Stimulated activated CD4-positive, alpha-beta T cell treated with anti-CD3 and anti-CD28 coated beads, TNF-alpha, amount 100 ng/mL, for 48 hours (primary cell): ENCODE measurements at places on chromosomes 7 and 10.

GRCh38 chr10:43260117-43260761, 6.6 kb downstream of the RASGEF1A start:
- DNase-seq = no peak

- DNase-seq = no peak
Observed at GRCh38 chr10:8048281-8049008, 6.0 kb upstream of the GATA3 start.

DNA sequence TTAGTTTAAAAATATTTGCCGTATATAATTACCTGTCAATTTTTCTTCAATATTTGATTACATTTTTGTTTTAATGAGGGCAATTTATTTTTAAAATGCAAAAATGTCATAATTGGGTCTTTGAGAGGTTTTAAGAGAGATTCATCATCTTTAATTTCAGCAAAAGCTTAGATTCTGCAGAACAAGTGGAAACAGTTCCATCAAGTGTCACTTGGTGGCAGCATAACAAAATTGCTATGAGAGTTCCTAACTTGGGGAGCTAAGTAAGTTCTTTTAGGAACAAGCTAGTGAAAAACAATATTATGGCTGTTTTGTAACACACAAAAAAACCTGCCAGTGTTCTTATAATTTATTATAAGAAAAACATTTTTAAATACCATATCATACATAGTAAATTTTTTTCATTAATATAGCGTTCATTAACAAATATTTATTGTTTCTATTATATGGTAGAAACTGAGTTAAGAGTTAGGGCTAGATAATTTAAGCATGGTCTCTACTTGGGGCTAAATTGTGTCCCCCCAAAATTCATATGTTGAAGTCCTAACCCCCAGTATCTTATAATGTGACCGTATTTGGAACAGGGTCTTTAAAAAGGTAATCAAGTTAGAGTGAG, 155.2 kb downstream of the MAGI2 start:
- DNase-seq = no peak

GRCh38 chr10:21532694-21533466, 1.2 kb upstream of the MLLT10 start:
- no peak for DNase-seq

- no peak for DNase-seq
Observed at GRCh38 chr10:112919721-112920120, 30.3 kb upstream of the TCF7L2 start.

GRCh38 chr10:49512121-49512809, 26.7 kb downstream of the ERCC6 start:
- no peak for DNase-seq

DNA sequence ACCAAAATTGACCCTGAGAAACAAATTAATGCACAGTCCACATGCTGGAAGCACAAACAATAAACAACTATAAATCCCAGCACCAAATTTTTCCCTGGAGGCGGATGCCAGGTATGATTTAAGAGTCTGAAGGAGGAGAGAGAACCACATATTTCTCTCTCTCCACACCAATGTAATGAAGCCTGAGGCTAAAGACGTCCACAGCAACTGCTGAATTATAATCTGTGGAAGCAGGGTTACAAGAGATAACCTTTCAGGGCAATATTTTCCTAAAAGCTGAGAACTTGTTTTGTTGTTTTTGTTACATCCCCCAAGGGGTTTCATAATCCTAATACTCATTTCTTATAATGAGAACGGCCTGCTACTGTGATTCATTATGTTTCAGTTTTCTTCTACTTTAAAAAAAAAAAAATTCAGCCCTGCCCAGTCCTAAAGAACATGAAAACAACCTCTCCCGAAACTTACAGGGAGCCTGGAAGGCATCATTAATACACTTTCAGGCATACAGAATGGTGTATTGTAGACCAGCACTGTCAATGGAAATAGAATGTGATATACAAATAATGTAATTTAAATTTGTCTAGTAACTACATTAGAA, 48.5 kb upstream of the ABLIM1 start:
- DNase-seq = no peak

DNA sequence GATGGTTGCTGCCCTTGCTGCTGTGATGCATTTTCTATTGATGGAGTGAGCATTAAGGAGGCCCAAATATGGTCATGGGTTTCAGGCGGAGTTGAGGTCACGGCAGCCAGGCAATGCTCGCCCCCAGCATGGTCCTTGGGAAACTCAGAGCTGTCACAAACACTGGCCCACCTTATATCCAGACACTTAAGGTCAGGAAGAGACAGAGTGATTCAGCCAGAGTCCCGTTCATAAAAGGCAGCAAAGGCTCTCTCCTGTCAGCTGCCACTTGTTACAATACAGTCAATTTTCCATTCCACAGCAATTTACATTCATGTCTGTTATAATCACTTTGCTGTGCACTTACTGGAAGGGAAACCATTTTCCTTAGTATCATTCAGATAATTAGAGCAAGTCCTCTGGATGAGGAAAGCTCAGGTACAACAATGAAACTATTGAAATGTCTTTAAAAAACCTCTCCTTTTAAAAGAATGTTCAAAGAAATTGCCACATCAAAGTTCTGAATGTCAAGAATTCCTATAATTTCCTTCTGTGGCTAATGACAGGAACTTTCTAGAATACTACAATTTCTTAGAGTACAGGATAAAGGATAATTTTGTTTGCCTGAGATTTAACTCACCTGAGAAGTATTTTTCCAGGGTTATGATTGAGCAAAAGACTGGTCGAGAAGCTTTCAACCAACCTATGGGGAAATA, 14.8 kb upstream of the ANKRD1 start:
- DNase-seq = no peak

GRCh38 chr7:121634356-121634755, 238.2 kb upstream of the FAM3C start:
- no peak for DNase-seq

- DNase-seq = no peak
Observed at GRCh38 chr7:71239586-71240268, 107.8 kb downstream of the GALNT17 start.

DNA sequence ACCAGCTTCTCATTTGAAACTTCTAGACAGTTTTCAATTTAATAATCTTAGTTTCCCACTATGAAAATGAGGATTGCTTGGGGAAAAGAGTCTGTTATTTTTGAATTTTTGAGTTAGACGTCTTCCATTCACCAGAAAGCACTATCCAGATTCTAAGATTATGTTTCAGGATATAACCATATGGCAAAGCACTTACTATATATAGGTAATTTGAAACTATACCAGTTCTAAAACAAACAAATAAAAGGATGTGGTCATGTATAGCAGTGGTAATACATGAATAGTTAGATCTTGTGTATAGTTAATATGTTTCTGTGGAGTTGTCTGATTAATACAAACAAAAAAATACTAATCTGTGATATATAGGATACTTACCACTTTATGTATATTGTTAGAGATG, 320.0 kb downstream of the EXOC4 start:
- no peak for DNase-seq

GRCh38 chr7:81415181-81415580, 354.7 kb downstream of the HGF start:
- DNase-seq = no peak

DNA sequence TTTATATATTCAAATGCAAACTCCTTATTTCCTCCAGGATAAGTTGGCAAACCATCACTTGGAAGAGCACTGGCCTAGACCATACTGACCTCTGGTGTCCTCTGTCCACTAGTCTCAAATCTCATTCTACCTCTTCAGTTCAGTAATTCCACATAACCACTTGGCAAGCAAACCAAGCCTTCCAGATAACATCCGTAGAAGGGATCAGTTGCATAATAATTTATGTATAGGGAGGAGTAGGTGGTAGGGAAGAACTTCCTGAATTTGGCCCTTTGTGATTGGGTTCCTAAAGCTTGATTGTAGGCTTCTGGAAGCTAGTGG, 55.0 kb downstream of the WAC start:
- no peak for DNase-seq

DNA sequence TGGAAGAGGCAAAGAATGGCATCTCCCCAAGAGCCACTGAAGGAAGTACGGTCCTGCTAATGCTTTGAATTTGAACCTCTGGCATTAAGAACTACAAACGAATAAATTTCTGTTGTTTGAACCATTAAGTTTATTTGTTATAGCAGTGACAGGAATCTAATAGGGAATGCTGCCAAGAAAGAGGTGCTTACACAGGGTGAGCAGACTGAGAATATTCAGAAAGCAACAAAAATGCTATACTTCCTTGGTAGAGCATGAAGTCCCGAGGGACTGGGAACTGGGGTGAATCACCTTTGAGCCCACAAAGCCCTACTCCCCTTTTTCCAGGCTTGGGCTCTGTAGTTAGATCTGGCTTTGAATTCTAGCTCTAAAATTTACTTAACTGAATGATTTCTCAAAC, 45.0 kb downstream of the PANK1 start:
- DNase-seq = no peak

DNA sequence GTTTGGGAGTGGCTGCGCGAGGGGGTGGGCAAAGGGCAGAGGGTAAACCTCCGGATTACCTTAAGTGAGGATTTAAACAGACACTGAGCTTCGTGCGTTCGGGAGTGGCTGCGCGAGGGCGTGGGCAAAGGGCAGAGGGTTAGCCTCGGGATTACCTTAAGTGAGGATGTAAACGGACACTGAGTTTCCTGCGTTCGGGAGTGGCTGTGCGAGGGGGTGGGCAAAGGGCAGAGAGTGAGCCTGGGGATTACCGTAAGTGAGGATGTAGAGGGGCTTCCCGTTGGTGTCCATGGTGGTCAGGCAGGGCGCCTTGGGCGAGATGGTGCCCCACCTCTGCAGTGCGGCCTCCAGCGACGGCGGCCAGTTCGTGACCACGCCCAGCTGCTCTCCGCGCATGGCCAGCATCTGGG, 275.8 kb downstream of the DIP2C start:
- no peak for DNase-seq

- no peak for DNase-seq
Observed at GRCh38 chr7:69060516-69060915, 537.8 kb upstream of the AUTS2 start.

DNA sequence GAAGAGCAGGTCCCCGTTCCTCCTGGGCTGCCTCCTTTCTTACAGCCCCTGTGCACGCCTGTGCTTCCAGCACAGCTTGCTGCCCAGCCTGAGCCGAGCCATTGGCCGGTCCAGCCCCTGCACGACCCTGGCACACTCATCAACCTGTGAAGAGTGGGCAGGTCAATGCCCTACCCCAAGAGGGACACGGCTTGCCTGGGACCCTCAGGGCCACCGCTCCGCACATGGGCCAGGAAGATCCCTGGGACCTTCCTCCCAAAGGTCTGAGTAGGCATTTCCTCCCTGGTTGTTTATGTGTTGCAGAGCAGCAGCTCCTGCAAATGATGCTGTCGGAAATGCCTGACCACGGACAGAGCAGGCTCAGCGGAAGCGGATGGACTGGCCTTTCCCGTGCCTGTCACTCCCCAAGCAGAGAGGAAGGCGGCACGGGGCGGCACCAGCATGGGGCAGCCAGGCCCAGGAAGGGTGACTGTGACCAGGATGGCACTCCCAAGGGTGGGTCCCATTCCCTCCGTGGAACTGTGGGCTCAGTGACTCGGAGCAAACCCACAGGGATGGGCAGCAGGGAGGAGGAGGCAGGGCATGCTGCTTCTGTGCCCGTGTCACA, 252.5 kb downstream of the TNS3 start:
- DNase-seq = no peak

DNA sequence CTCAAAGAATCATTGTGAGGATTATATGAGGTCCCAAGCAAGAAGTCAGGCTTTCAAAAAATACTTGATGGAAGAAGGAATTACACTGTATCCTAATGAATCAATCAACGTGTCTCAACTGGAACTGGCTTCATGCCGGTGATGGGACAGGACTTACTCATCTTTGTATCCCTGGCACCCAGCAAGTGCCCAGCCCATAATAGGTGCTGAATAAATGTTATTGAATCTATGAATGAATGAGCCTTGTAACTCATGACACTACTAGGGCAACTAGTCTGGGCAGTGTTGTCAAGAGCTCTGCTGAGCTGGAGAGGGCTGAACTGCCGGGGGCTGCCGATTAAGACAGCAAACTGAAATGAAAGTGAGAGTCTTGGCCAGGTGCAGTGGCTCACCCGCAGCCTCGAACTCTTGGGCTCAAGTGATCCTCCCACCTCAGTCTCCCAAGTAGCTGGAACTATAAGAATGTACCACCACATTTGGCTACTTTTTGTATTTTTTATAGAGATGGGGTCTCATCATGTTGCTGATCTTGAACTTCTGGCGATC, 87.2 kb upstream of the KIF5B start:
- DNase-seq = no peak

GRCh38 chr10:50885097-50885859, at the start of gene A1CF:
A1CF (minus strand) TSS chr10:50885627; CDS start chr10:50859940, 25,687 bp downstream.
- DNase-seq = no peak

DNA sequence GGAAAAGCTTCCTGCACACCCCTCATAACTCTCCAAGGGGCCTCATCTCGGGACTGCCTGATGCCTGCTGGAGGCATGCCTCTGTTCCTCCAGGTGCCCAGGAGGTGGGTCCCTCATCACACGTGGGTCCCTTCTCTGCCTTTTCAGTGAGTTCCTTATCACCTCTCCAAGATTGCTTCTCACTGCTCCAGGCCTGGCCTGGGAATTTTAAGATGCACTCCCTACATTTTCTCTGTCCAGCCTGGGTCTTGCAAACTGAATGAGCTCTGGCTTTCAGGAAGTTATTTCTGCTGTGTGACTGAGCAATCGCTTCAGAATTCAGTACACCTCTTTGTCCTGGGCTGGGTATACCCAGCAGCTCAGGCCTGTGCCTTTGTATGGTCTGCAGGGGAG, 43.8 kb downstream of the LRRC18 start:
- no peak for DNase-seq

DNA sequence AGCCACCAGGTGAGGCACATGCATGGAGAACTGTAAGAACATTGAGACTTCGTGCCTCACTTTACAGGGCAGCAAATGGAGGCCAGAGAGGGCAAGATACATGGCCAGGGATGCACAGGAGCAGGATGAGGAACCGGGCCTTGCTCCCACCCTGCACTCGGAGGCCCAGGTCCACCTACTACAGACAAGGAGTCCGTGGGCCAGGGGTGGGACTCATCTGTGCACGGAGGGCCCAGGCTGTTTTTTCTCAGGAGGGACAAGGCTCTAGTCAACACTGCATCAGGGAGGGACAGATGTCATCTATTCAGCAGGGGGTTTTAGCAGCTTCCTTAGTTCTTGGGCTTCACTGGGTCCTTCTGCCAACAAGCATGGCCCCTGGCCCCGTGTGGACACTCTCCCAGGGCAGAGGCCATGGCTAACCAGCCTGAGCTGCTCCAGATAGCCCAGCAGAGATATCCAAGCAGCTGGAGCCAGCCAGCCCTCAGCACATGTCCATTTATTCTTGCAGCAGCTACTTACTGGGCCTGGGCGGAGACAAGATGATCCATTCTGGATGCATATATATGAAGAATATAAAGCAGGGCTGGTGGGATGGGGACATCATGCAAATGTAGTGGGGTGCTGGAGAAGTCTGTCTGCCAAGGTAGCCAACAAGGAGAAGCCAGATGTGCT, 134.5 kb upstream of the RET start:
- DNase-seq = no peak

GRCh38 chr7:106344861-106345260, 60.1 kb upstream of the NAMPT start:
- DNase-seq = no peak

GRCh38 chr10:73182568-73182967, 14.6 kb downstream of the FAM149B1 start:
- DNase-seq = no peak

GRCh38 chr7:102982235-102982634, 69.4 kb downstream of the LRRC17 start:
- DNase-seq = no peak
